ENCODE measurements at places on chromosomes 7 and 10. TPM values are rescaled to one million over a fixed set of nuclear protein-coding genes. Genes with fewer than 3 reads are reported as not detected.
A peak's percentile ranks its signal among the peaks of the same experiment; 100 is the strongest.

GTPBP4 gene
- total RNA-seq = 45.4 TPM

PTPRN2 gene
- total RNA-seq = 49.0 TPM

RBM20 gene
- 5.8 TPM for total RNA-seq

SFTPA1 gene
- total RNA-seq = not detected

GPR15LG gene
- not detected for total RNA-seq

DNA sequence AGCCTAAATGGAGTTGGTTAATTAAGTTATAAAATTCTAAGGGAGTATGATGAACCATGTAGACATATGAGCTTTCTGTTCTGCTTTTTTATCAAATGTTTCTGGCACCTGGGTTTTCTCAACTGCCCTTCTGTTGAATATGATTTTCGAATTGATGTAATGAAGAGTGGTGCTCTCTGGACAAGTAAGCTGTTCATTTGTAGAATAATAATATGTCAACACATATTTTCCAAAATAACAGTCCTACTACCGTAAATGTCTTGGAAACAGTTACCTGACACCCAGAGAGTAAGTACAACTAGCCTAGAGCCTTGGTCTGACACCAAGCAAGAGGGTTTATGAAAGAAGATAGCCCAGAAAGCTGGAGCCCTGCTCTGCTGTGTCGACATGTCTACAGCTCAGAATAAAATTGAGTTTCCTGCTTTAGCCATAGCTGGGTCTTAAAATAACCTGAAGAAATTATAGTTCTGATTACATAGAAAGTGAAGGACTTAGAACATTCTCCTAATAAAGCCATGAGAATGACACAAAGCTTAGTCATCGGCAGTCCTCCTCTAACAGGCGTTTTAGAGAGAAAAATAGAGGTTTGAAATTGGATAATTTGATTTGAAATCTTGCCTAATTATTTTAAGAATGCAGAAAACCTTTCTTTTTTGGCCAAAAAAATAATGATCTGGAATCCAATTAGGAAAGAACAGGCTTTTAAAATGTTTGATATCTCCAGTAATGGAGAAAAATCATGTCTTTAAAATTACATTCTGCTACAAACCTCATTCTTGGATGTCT is 25.1 kb downstream of the HDAC9 start:
- DNase-seq = no peak

GRCh38 chr7:126723966-126724544 is 528.7 kb downstream of the GRM8 start:
- no peak for DNase-seq

DNA sequence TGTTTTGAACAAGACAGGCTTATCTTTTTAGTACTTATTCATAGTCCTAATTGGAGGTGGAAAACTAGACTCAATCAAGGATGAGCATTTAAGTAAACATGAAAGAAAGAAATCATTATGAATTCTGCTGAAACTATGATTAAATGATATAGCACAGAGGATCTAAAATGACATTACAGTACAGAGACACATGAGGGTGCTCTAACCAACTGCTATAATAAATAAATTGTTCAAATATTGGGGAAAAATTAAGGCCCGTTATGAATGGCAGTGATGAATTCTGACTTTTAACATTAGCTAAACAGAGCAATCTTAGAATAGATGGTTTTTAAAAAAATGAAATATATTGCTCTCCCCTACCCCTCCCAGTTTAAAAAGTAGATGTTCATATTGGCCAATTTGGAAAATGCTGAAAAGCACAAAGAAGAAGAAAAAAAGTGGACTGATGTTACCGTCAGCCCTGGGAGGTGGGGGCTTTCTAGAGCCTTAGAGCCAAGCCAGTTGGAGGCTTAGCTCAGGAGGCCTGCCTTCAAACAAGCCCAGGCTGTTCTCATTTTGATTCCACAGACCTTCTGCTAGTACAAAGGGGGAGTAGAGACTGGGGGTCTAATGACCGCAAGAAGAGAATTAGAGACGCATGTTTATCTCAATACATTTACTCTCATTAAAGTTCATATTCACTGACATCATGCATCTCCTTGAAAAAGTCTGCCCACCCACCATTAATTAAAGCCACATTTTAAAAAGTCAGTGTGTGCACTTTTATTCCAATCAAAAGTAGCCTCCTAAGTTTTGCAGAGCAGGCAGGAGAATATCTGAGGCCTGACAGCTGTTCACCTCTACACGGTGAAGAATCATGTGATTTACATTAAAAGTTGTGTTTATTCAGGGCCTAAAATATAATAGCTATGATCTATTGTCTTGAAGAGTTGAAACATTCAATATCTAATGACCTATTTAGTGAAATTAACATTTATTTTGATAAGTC is 10.0 kb downstream of the WNT2 start:
- no peak for DNase-seq

DNA sequence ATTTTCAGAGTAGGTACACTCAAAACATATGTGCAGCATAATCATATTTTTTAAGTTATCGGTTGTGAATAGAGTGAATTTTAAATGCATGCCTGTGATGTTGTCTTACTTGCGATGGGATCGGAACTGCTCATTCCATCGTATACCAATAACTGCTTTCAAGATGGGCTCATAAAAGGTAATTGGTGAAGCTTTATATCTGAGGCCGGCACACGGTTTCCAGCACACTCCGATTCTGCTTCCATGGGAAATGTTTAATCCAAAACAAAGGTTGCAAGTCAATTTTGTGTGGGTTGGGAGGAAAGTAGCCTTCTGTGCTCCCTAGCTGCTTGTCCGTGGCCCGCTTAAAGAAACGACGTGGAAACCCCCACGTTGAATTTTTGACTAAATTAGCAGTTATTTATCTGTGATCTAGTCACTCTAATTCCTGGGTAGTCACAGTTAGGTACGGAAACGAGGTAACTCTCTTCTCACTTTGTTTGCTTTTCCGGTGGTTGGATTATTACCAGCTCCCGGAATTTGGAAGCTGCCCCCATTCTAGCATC is 10.1 kb upstream of the CELF2 start:
- DNase-seq = no peak

DNA sequence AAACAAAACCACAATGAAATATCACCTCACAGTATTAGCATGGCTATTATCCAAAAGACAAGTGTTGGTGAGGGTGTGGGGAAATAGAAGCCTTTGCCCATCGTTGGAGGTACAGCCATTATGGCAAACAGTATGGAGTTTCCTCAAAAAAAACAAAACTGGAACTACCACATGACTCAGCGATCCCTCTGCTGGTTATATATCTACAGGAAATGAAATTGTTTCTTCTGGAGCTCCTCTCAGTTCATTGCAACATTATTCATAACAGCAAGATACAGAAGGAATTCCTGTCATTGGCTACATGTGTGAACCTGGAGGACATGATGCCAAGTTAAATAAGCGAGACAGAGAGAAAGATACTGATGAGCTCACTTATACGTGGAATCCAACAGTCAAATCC is 2.4 kb upstream of the UBE3C start:
- no peak for DNase-seq

GRCh38 chr7:151433721-151434400 is 6.1 kb downstream of the CRYGN start:
- no peak for DNase-seq

DNA sequence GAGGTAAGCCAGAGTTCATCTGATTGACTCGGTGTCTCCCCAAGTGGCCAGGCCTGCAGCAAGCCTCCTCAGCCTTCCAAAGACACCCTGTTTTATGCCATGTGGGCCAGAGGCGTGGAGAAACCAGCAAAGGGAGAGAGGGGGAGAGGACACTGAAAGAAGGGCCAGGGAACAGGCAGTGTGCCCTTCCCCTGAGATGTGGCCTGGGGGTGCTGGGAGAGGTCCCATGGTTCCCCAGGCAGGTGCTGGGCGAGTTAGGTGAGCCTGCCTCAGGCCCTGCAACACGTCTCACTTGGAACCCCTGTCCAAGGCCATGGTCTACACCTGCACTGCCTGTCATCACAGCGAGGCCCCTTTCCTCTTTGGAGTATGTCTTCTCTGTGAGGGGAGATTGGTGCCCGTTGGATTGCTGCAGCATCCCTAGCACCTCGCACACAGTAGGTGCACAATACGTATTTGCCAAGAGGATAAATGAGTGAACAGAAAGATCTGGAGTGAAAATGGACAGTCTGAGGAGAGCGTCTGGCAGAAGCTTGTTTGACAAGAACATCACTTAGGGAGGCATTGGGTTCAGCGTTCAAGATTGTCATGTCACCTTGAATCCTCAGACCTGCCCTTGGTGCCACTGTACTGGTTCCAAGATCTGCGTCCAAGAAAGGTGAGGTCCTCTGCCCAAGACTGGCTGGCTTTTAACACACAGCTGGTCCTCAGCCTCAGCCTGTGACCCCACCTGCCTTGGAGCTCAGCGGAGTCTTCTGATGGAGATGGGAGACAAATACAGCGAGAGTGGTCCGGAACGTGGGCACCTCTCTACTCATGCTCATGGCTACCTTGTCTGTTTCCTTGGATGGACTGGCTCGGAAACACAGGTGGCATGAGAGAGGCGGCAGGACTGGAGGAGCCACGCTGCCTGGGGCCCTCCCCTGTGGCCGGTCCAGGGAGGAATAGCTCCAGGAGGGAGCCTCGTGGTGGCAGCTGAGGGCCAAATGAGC is 39.8 kb upstream of the NUB1 start:
- no peak for DNase-seq

GRCh38 chr10:97764519-97764931 is 7.3 kb downstream of the SFRP5 start:
- DNase-seq = no peak

DNA sequence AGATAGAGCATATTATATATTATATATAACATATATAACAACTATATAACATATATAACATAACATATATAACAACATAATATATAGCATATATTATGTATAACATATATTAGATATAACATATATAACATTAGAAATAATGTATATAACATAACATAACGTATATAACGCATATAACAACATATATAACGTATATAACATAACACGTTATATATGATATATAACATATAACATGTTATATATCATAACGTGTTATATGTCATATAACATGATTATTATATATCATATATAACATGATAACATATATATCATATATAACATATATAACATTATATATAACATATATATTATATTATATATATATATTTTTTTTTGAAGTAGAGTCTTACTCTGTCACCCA is 3.7 kb downstream of the AP5Z1 start:
- no peak for DNase-seq

- DNase-seq = no peak
Observed at GRCh38 chr7:117495308-117495707, 15.5 kb downstream of the CFTR start.

DNA sequence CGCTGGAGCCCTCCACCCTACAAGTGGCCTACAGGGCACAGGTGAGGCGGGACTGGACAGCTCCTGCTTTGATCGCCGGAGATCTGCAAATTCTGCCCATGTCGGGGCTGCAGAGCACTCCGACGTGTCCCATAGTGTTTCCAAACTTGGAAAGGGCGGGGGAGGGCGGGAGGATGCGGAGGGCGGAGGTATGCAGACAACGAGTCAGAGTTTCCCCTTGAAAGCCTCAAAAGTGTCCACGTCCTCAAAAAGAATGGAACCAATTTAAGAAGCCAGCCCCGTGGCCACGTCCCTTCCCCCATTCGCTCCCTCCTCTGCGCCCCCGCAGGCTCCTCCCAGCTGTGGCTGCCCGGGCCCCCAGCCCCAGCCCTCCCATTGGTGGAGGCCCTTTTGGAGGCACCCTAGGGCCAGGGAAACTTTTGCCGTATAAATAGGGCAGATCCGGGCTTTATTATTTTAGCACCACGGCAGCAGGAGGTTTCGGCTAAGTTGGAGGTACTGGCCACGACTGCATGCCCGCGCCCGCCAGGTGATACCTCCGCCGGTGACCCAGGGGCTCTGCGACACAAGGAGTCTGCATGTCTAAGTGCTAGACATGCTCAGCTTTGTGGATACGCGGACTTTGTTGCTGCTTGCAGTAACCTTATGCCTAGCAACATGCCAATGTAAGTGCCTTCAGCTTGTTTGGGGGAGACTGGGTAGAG is at the start of gene COL1A2:
Gene COL1A2 (plus strand): TSS at position 459 of the 704 bp plus-strand sequence. CDS start 137 bp downstream, at position 596.
- peak; percentile 21 for DNase-seq

DNA sequence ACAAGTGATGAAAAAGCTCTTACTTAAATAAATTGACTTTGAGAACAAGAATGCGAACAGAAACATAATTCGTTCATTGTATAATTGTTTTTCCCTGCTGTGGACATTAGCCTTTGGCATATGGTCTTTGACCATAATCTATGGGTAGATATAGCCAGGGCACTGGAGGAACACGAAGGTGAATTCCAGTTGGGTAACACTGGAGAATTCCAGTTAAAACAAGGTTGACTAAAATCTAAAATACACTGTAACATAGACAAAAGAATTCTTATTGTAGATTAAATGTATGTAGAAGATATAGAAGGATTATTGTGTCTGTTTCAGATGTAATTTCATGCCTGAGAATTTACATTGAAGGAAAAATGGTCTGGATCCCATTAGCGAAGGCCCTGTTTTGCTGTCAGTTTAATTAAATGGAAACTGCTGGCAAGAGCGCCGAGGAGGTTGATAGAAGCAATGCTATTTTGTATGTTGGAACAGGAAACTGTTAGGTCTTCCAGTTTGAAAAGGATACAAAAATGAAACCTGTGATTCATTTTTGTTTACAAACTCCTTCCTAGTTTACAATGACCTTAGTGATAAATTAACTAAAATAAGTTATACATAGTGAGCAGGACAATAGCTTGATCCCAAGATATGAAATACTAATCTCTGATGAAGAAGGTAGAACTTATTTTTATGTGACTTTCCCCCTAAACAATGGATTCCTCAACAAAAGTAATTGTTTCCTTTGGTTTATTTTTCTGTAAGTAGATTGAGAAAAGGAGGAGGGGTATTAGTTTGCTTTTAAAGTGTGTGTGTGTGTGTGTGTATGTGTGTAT is 68.9 kb downstream of the ARID5B start:
- no peak for DNase-seq

GRCh38 chr7:66039094-66039670 is 36.4 kb upstream of the ASL start:
- DNase-seq = no peak

- no peak for DNase-seq
Observed at GRCh38 chr7:54743580-54743979, 15.4 kb downstream of the SEC61G start.

DNA sequence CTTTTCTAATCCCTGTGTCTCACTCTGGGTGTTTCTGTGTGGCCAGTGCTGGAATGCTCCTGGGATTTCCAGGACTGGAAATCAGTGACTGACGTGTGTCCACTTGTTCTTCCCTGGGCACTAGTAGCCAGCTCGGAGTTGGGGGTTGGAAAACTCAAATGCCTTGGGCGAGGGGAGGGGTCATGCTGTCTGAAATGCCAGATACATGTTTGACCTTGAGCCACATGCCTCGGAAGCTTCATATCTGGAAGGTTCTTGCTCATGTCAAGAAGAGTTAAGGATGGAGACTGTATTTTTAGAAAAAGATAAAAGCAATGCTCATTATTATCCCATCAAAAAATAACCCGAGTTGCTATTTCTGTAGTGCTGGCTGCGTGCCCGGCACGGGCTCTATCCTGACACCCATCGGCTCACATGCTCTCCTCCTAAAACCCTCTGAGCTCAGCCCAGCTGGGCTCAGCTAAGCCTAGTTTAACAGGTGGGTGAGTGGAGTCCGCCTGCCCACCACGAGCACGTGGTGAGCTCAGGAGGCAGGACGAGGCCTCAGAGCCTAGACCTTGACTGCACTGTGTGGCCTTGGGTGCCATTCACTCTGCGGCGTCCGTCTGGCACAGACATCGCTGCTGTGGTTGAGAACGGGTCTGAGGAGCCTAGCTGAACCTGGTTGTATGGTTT is 6.4 kb downstream of the DPYSL4 start:
- peak; percentile 6 for DNase-seq
